ENCODE measurements at places on chromosomes 1 and 21.

- no peak for DNase-seq
Measured at GRCh38 chr1:235835226-235835625, 31.5 kb downstream of the LYST start.

DNA sequence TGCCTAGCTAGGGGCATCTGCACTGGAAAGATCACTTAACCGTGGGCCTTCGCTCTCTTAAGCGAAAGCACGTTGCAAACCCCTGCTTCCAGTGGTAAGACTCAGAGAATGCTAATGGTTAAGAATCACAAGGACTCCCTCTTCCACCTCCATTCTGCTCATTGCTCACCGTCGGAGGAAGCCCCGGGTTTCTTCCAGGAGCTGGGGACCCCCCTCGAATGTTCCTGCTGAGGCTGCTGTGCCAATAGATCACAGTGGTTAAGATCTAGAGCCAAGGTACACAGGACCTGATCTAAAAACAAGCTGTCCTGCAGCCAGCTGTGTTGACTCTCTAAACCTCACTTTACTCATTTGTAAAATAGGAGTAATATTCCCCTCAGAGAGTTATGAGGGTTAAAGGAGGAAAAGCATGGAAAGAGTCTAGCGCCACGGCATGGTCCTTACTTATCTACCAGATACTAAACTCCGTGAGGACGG lies 765 bp downstream of the VAMP3 start:
- DNase-seq = no peak

DNA sequence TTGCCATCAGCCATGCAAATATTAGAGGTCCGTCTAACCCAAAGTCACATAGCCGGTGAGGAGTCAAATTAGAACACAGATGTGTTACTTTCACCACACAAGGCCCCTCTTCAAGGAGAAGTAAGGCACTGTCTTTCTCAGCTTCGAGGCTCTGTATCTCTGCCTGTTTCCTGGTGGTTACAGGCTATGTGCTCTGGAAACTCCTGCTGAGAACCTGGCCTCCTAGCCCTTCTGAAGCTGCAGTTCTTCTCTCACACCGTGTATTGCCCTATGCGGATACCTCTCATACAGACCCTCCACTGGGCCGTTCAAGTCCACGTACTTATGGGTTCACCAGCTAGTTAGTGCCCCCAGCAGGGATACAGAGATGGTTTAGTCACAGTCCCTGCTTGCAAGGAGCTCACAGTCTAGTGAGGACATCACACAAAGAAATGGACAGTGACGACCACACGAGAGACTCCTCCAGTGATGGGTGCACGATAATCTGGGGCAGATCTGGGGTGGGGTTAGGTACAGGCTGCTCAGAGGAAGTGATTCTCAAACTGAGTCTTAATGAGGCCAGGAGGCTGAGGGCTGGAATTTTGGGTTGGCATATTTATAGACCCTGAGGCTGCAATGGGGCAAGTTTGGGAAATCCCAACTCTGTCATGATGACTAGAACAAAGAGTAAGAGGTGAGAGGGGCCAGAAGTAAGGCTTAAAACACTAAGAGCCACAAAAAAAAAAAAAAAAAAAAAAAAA lies 22.8 kb upstream of the ELOA start:
- no peak for DNase-seq

DNA sequence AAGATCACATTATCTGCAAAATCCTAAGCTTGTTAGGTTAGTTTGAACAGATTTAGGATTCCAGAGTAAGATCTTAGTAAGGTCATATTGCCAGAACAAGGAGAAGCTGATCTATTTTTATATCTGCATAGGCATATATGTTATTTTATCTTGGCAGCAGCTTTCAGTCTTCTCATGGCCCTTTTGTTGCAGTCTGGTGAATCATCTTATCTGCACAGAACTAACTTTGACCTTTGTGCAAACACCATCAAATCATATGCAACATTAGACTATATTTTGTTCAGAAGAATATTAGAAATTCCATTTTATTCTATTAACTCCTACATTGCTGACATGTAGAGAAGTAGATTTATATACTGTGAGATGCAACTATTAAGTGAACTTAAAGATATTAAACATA lies 107.3 kb downstream of the CLEC20A start:
- no peak for DNase-seq

DNA sequence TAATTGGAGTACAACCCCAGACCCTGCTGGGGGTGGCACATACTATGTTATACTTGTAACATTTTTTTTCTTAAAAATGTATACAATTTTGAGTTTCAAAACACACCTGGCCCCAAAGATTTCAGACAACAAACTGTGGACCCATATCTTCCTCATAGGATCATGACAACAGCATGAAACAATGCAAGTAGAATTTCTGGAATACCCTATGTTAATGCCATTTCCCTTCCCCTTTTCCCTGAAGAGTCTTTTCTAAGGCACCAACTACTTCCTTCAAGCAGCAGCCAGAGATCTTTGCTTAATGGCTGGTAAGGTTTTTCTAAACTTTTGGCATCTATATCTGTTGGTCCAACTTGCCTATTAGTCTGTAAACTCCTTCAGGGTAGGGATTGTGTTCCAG lies 99.9 kb upstream of the SERBP1 start:
- DNase-seq = no peak

GRCh38 chr1:195590649-195591048 lies 1017.6 kb downstream of the KCNT2 start:
- no peak for DNase-seq

- no peak for DNase-seq
Measured at GRCh38 chr1:9201401-9202239, 33.0 kb upstream of the H6PD start.

DNA sequence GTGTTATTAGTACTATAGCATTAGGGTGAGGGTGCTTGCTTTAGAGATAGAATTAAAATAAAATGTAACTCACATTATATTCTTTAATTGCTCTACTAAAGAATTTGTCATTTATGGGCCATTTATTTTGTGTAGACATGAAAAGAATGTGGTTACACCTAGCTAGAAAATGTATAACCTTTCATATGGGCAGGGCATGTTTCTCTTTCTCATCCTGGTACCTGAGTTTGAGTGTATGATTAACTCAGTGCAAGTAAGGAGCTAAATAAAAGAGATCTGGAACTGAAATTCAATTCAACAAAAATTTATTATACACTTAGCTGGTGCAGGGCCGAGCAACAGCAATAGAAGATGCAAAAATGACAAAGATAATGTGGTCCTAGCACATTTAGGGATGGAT lies 47.4 kb downstream of the MAP3K7CL start:
- no peak for DNase-seq

- DNase-seq = no peak
Measured at GRCh38 chr1:175270361-175270760, 77.8 kb upstream of the KIAA0040 start.

DNA sequence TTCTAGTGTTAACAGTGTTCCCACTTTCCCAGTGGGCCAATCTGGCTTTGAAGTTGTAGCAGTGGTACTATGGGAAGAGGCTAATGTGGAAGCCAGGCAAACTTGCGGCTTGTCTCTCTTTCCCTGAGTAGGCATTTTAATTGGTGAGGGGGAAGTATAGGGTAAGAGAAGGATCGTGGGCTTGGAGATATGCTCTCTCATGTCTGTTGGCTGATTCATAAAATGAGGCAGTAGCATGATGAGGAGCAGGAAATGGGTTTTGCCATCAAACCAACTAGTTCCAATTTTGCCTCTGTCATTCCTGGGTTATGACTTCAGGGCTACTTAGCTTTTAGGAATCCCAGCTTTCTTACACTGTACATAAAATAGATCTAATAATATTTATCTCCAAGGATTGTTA lies 12.1 kb downstream of the C8A start:
- no peak for DNase-seq
